ENCODE measurements at places on chromosomes 1 and 21.

- DNase-seq: no peak
Measured at GRCh38 chr1:184941410-184941733, 32.9 kb downstream of the NIBAN1 start.

GRCh38 chr1:95578462-95578861 lies 344.5 kb downstream of the RWDD3 start:
- DNase-seq: no peak

GRCh38 chr1:211978596-211978995 lies 56.8 kb downstream of the INTS7 start:
- DNase-seq: no peak

- DNase-seq: no peak
Measured at GRCh38 chr1:192045131-192045530, 113.1 kb upstream of the RGS18 start.

GRCh38 chr1:150073516-150073915 lies 5.9 kb downstream of the VPS45 start:
- DNase-seq: no peak

DNA sequence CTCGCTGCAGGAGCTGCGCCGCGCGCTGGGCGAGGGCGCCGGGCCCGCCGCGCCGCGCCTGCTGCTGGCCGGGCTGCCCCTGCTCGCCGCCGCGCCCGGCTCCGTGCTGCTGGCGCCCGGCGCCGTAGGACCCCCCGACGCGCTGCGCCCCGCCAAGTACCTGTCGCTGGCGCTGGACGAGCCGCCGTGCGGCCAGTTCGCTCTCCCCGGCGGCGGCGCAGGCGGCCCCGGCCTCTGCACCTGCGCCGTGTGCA lies 730 bp downstream of the OLIG1 start:
- DNase-seq: no peak

DNA sequence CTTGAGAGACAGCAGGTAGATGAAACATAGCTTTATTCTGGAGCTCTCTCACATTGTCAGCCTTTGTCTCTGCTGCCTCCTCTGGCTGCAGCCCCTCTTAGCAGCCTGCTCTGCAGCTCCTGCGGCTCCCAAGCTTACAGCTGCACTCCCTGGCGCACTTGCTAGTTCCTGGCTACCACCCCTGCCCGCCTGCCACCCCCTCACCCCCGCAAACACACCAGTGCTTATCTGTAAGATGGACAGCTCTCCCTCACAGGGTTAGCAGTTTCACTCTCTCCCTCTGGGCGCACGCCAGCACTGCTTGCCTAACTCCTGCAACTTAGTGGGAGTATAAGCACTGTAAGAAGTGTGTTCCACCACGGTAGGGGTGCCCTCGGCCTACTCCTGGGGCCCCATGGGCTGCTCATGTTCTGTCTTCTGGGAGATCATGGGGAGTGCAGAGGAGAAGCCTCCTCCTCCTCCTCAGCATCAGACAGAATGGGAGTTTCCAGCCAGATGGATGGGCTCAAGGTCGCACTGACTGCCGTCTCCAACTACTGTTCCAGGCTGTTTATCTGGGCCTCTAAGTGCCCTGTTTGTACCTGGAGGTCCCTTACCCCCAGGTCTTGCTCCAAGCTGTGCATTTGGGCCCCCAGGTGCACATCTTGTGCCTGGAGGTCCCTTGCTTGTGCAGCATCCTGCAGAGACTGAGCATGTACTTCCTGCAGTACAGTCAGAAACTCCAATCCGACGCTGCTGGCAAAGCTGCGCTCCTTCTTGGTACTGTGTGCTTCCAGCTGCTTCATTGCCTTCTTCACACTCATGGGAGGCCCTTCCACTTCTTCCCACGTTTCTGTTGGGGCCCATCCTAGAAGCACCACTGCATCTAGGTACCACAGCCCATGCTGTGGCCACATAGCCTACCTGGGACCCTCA lies 1388.1 kb downstream of the AMY1C start:
- DNase-seq: no peak

DNA sequence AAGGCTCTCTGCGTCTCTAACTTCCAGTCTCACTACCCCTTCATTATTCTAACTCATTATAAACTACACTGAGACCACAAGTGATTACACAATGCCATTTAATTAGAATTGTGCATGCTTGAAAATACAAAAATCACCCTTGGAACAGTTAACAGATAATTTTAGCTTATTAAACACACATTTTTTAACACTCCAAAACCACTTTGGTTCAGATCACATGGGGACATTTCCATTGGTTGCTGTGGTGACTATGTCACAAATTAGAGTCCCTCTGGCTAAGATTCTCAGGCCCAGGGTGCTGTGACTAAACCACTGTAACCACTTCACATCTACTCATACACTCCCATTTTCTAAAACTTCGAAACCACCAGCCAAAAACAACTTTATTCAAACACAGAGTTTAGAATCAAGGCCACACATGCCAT lies 43.0 kb downstream of the JAK1 start:
- no peak for DNase-seq

- no peak for DNase-seq
Measured at GRCh38 chr1:214864896-214865688, 217.4 kb upstream of the KCNK2 start.

GRCh38 chr21:31162827-31163226 lies 124.6 kb upstream of the KRTAP19-8 start:
- no peak for DNase-seq

GRCh38 chr1:224579526-224579925 lies 36.6 kb upstream of the CNIH3 start:
- no peak for DNase-seq

DNA sequence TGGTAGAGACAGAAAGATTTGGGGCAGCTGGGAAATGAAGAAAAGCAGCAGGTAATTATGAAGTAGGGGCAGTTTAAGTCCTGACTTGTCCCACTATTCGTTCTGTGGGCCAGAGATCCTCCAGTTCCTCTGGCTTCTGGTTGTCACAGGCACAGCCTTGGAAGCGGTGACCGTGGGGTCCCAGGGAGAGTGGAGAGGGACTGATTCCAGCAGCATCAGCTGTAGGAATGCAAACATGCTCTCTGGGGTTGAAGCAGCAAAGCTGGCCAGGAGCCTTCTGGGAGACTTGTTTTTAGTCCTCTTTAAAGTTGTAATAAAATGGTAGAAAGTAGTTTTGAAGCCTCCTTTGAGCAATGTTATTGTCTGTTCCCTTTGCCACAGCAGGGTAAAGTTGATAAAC lies 488.0 kb downstream of the LMO4 start:
- DNase-seq: no peak

- no peak for DNase-seq
Measured at GRCh38 chr1:192958871-192959270, 100.3 kb downstream of the UCHL5 start.

DNA sequence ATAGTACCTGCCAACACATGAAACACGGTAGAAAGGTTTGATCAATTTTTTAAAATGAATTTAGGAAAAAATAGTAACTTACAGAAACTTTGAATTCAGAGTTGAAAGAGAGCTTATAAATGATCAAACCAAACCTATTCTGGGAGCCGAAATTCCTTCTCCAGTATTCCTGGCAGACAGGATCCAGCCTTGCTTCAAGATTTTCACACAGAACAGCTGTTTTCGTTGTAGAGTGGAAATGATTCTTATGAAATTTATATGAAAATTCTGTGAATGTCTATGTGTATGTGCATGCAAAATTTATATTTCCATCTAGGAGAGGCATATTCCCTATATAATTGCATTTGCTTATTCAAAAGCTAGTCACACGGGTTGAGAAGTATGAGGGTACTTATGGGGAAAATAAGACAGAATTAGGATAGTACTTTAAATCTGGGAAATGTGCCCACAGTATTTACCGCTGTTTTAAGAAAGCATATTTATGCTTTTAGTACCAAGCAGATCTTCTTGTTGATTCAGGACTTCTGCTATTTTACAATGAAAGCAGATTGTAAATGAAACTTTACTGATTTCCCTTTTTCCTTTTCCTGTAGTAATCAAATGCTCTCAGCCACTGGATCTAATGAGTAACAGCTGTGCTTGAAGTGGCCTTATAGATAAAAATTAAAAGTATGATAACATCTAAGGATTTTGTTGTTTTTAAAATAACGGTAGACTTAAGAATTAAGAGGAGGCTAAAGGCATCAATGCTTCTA lies 30.4 kb downstream of the PRRX1 start:
- DNase-seq: no peak

DNA sequence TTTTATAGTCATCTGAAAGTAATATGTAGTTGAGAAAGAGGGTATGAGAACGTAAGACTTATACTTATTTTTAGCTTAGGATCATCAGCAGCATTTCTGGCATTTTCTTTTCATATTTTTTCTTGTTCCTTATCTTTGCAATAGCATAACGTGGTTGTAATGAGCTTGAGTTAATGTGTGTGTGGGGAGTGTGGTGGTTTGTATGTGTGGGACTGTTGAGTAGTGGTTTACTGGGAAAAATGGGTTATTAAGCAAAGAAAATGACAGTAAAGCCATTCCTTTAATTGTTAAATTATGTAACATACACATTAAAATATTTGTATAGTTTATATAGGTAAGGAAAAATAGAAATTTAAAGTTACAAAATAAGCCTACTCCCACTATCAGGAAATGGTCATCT lies 15.2 kb downstream of the PIP5K1A start:
- DNase-seq: no peak

- no peak for DNase-seq
Measured at GRCh38 chr1:75677443-75677842, 47.1 kb upstream of the ACADM start.

DNA sequence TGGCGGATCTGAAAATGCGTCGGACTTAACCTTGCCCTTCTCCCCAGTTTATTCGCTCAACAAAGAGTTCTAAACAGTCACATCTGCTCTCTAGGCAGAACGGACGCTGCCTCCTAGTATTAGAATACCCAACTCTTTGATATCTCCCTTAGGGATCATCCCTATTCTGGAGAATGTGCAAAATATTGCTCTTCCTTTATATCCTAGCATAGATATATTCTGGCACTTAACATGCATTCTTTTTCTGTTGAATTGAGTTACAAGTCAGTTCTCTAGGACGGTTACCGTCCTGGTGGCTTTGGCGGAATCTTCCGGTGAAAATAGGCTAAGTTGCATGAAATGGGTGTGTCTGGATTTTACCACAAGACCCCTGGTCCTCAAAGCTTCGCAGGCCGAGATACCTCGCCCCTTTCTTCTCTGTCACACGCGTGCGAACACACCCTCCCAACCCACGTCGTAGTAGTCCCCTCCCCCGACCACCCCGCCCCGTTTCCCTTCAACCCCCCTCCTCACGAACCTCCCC lies 501 bp upstream of the DNAJC6 start:
- no peak for DNase-seq

- no peak for DNase-seq
Measured at GRCh38 chr1:168279253-168279652, 1.4 kb upstream of the TBX19 start.

DNA sequence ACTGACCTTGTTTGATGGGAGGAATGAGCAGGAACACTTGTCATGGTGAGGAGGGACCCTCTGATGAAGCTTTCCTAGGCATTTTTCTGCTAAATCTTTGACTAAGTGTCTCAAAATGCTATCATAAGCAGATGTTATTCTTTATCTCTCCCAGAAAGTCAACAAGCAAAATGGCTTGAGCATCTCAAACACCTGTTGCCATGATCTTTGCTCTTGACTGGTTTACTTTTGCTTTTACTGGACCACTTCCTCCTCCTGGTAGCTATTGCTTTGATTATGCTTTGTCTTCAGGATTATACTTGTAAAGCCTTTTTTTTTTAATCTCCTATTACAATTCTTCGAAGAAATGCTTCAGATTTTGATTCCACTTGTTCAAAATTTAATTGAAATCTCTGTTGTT lies 157.4 kb downstream of the GPR52 start:
- DNase-seq: no peak

DNA sequence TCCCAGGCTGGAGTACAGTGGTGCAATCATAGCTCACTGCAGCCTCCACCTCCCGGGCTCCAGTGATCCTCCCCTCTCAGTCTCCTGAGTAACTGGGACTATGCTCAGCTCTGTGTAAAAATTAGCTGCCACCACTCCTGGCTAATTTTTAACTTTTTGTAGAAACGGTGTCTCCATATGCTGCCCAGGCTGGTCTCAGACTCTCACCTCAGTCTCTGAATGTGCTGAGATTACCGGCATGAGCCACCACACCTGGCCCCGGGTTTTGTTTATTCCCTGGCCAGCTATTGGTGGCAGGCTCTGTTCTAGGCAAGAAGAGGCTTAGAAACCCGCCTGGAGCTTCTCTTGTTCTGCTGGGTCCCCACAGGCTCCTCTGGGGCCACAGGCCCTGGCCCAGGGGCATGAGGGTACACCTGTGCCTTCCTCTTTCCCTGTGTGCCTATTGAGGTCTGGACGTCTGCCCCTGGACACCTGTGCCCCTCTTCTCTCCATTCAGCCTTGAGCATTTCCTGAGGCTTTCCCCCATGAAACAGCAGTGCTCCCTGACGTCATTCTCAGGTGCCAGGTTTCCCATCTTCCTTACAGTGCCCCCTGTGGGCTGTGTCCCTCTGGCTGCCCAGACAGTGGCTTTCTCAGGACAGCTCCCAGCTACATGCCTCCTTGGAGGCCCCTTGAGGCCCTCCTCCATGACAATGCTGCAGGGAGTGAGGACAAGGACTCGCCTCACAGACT lies 57.5 kb downstream of the PCP4 start:
- no peak for DNase-seq

GRCh38 chr1:239682046-239682445 lies 295.7 kb downstream of the CHRM3 start:
- DNase-seq: no peak

DNA sequence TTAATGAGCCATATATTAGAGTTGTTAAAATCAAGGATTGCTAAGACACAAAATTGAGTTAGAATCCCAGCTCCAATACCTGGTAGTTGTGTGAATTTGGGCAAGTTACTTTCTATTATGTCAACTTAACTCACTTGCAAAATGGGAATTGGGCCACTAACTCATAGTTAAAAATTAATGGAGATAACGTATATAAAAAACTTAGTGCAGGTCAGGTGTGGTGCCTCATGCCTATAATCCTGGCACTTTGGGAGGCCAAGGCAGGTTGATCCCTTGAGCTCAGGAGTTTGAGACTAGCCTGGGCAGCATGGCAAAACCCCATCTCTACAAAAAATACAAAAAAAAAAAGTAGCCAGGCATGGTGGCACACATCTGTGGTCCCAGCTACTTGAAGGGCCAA lies 57.5 kb downstream of the SRSF11 start:
- DNase-seq: no peak

GRCh38 chr1:181087400-181087901 lies 1.0 kb upstream of the IER5 start:
- no peak for DNase-seq

DNA sequence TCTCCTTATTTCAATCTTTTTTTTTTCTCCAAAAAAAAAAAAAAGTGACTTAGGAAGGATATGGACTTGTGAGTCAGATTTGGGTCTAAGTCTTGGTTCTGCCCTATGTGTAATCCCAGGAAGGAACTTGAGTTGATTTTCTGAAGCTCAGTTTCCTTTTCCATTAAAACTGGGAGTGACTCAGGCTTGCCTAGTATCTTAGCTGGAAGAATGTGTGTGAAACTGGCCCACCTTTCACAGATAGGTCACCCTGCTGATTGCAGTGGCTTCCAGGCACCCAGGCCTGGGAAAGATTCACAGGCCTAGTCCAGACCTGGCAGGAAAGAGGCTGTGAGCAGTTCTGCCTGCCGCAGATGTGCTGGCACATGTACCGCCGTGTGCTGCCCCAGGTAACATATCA lies 218.3 kb upstream of the HOOK1 start:
- DNase-seq: no peak

GRCh38 chr1:236345728-236346127 lies 48.4 kb upstream of the EDARADD start:
- no peak for DNase-seq

Measured in activated CD4-positive, alpha-beta T cell treated with anti-CD3 and anti-CD28 coated beads for 24 hours (primary cell).